Gastrocnemius medialis (tissue), 4 donors: ENCODE measurements at places on chromosomes 12 and 14. TPM values are rescaled to one million over a fixed set of nuclear protein-coding genes. Genes with fewer than 3 reads are reported as not detected.

GRCh38 chr14:37246427-37246829 lies 48.7 kb downstream of the MIPOL1 start:
- no peak overlapping the region for H3K4me3 ChIP-seq
- H3K27me3 ChIP-seq = no peaks in the 10 kb centered on the region
- no peaks in the 10 kb centered on the region for H3K36me3 ChIP-seq
- H3K27ac ChIP-seq = no peak overlapping the region

The ARHGDIB gene
- total RNA-seq = 88.6 TPM

The CCDC184 gene
- total RNA-seq = 2.0 TPM

DNA sequence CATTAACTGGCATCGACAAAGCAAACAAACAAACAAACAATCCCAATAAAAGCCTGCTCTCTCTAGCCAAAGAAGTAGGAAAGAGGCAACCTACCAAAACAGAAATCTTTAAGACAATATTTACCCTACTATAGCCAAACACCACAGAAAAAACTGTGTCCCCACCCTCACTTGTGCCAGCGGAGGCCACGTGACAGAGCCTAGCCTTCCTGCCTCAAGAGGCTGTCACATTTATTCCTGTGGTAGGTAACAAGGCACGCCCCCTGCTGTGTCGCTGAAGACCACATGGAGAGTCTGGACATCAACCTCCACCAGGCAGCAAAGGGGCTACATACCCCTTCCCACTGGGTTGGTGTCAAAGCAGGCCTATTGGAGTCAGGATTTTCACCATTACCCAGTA lies 148.1 kb downstream of the LMNTD1 start:
- no peak overlapping the region for H3K4me3 ChIP-seq
- H3K36me3 ChIP-seq = no peaks in the 10 kb centered on the region
- H3K4me1 ChIP-seq = no peaks in the 10 kb centered on the region
- H3K27me3 ChIP-seq = no peaks in the 10 kb centered on the region

The MAP3K9 gene
- total RNA-seq = 2.4 TPM

The TMPRSS12 gene
- not detected for total RNA-seq

The IKZF4 gene
- total RNA-seq = 6.1 TPM

The PRICKLE1 gene
- 5.6 TPM for total RNA-seq

The PTGER2 gene
- not detected for total RNA-seq

- H3K27ac ChIP-seq = no peak overlapping the region
- no peak for DNase-seq
- H3K36me3 ChIP-seq = no peaks in the 10 kb centered on the region
- no peaks in the 10 kb centered on the region for H3K27me3 ChIP-seq
- no peak overlapping the region for H3K4me3 ChIP-seq
Observed at GRCh38 chr12:22709292-22709691, 84.3 kb downstream of the ETNK1 start.

DNA sequence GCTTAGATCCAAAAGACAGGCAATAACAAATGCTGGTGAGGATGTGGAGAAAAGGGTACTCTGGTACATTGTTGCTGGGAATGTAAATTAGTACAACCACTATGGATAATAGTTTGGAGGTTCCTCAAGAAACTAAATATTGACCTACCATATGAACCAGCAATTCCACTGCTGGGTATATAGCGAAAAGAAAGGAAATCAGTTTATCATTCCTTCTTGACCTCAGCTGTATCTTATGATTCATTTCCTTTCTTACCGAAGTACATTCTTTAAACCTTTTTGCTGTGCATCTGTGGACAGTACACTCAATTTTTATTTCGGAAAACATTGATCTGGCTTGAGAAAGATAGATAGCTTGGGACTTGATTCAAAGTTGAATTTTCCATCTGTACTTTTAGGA lies 183.2 kb upstream of the LRFN5 start:
- H3K36me3 ChIP-seq = no peaks in the 10 kb centered on the region
- no peak for DNase-seq
- H3K27me3 ChIP-seq = no peaks in the 10 kb centered on the region

DNA sequence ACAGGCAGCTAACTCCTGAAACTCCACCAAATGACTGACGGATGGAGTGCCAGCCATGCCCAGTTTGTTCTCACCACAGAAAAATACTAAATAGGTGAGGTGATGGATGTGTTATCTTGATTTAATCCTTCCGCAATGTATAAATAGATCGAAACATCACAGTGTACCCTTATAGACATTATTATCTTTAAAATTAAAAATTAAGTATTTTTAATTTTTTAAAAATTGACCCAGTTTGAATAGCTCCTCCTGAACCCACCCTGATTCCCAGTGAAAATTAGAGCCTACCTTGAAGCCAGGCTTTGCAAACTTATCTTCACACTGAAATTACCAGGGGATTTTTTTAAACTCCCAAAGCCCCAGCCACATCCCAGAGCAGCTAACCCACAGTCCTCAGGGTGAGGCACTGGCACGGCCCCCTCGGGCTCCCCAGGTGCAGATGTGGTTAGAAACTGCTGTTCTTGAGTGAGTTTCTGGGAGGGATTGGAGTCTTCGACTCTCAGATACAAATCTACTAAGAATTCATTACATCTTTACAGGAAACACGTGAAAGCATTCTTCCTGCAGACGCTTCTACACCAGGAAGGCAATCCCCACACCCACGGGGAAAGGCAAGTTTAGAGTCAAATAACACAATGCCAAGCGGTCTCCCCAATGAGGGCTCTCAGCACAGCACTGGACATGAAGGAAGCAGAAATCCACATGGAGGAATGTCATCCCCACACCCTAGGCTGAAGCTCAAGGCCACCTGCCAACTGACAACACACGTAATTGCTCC lies 126.4 kb downstream of the RIMBP2 start:
- no peak overlapping the region for H3K27ac ChIP-seq
- DNase-seq = no peak
- no peaks in the 10 kb centered on the region for H3K4me1 ChIP-seq
- no peaks in the 10 kb centered on the region for H3K27me3 ChIP-seq

The ANO2 gene
- 9.8 TPM for total RNA-seq

GRCh38 chr12:91273560-91273959 lies 90.9 kb upstream of the DCN start:
- no peaks in the 10 kb centered on the region for H3K27me3 ChIP-seq
- peak; percentile 14 for DNase-seq
- H3K27ac ChIP-seq = peak overlapping the region; percentile 51
- no peak overlapping the region for H3K4me3 ChIP-seq
- H3K36me3 ChIP-seq = no peaks in the 10 kb centered on the region
- H3K4me1 ChIP-seq = peaks cover 5% of the 10 kb centered on the region

The MYBPC1 gene
- 4,696 TPM for total RNA-seq

DNA sequence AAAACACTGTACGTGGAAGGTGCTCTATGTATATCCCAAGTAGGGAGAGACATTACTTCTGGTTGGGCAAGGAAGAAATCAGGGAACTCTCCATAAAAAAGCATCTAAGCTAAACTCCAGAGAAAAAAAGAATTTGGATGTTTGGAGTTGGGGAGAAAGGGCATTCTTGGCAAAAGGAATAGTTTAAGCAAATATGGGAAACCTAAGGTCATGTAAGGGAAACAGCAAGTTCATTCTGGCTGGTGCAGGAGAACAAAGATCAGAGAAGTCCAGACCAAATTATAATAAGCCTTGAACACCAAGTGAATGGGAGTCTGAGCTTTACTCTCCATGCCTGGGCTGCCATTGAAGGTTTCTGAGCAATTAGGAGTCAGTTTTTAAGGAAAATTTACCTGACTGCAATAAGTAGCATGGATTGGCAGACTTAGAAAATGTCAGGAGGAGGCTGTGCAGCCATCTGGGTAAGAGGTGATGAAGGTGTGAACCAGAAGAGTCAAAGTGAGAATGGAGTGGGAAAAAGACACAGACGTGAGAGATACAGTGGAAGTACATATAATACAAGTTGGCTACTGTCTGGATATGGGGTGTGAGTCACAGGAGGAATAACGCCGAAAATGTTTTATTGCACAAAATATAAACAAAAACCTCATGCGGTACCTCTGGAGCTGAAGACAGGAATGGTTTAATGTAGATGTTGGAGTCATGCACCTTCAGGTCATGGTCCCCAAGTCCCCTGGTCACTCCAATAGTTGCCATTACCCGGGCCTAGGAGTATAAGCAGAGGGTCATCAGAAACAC lies 222.6 kb downstream of the MON2 start:
- H3K4me1 ChIP-seq = no peaks in the 10 kb centered on the region
- no peak overlapping the region for H3K4me3 ChIP-seq

DNA sequence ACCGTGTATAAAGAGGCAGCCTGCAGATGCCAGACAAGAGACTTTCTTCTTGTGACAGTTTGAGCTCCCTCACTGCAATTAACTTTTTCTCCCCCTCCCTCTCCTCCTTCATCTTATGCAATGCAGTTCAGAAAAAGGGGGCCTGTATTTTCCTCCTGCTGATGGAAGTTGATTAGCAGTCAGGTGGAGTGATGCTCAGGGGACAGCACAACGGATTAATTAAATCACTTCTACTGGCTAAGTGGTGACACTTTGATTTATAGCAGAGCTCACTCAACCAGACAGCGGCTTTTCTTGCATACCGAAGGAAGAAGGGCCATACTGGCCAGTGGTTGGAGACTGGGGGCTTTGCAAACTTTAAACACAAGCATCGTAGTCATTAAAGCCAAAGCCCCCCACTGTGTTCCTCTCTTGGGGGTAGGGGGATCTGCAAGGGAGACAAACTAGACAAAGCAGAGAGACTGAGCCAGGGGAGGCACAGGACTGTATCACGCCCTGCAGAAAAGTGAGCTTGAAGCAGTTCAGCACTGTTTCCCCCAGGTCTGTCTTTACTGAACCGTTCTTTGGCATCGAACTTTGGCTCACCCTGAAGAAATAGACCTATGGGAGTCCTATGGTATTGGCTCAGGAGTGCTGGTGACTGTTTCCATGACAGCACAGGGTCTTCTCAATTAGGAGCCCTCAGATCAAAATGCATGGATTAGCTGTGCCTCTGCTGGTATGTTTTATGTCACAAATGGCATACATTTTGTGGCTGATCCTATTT lies 47.7 kb downstream of the SPRING1 start:
- no peak overlapping the region for H3K4me3 ChIP-seq
- peaks cover 9% of the 10 kb centered on the region for H3K4me1 ChIP-seq
- DNase-seq = no peak
- H3K27ac ChIP-seq = no peak overlapping the region
- H3K27me3 ChIP-seq = peaks cover 23% of the 10 kb centered on the region
- H3K36me3 ChIP-seq = no peaks in the 10 kb centered on the region
